ENCODE measurements at places on chromosomes 16 and 17. TPM values are rescaled to one million over a fixed set of nuclear protein-coding genes. Genes with fewer than 3 reads are reported as not detected.

- no peaks in the 10 kb centered on the region for H3K27me3 ChIP-seq
- no peak for DNase-seq
- no peaks in the 10 kb centered on the region for H3K36me3 ChIP-seq
Observed at GRCh38 chr17:65684631-65685030, 123.2 kb upstream of the AXIN2 start.

GRCh38 chr17:49581648-49581998 lies 6.0 kb downstream of the NXPH3 start:
- peaks cover 10% of the 10 kb centered on the region for H3K4me1 ChIP-seq
- no peak overlapping the region for H3K27ac ChIP-seq
- H3K4me3 ChIP-seq = no peak overlapping the region
- H3K36me3 ChIP-seq = no peaks in the 10 kb centered on the region
- no peak for DNase-seq
- H3K27me3 ChIP-seq = peaks cover 5% of the 10 kb centered on the region

GRCh38 chr16:7200320-7200719 lies 132.3 kb upstream of the RBFOX1 start:
- no peaks in the 10 kb centered on the region for H3K36me3 ChIP-seq
- no peak for DNase-seq
- no peaks in the 10 kb centered on the region for H3K27me3 ChIP-seq
- H3K4me1 ChIP-seq = no peaks in the 10 kb centered on the region
- H3K4me3 ChIP-seq = no peak overlapping the region

GRCh38 chr16:14496047-14496770 lies 133.9 kb downstream of the PARN start:
- H3K27me3 ChIP-seq = no peaks in the 10 kb centered on the region
- DNase-seq = no peak
- H3K27ac ChIP-seq = no peak overlapping the region
- H3K4me1 ChIP-seq = peaks cover 5% of the 10 kb centered on the region

- no peaks in the 10 kb centered on the region for H3K27me3 ChIP-seq
- no peaks in the 10 kb centered on the region for H3K36me3 ChIP-seq
- no peak overlapping the region for H3K27ac ChIP-seq
- no peak for DNase-seq
Observed at GRCh38 chr16:54806378-54806777, 124.3 kb upstream of the IRX5 start.

DNA sequence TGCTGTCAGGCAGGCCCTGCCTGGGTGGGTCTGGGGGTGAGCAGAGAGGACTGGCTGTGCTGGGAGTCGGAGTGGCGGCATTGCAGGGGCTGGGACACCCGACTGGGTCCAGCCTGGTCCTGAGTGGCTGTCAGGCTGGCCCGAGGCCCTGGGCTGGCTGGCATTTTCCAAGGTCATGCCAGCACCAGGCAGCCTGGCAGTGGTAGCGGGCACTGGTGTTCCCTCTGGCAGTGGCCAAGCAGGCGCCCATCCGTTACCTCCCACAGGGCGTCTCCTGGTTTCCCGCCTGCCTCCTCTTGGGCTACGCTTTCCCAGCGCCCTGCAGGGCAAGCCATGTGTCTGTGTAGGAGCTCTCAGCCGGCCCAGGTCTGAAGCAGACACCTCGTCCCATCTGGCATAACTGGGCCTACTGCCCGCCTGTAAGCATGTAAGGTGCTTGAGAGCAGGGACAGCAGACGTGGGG lies 5.7 kb upstream of the PKMYT1 start:
- H3K36me3 ChIP-seq = no peaks in the 10 kb centered on the region
- H3K4me1 ChIP-seq = peaks cover 11% of the 10 kb centered on the region
- DNase-seq = peak; percentile 68
- H3K4me3 ChIP-seq = no peak overlapping the region

- no peak for DNase-seq
- H3K27me3 ChIP-seq = no peaks in the 10 kb centered on the region
- H3K36me3 ChIP-seq = no peaks in the 10 kb centered on the region
- no peak overlapping the region for H3K27ac ChIP-seq
Observed at GRCh38 chr17:14135906-14136590, 66.7 kb downstream of the COX10 start.

DNA sequence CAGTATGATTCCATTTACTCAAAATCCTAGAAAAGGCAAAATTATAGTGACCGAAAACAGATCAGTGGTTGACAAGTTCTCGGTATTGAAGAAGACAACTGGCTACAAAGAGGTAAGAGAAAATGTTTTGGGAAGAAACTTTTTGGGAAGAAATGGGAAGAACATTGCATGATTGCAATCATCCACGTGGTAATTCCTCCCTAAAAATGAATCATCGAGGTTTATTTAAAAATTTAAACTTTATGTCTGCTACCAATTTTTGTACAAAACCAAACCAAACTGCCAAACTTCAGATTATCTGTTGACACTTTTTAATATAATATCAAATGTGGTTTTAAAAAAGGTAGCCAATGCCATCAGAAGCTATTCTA lies 8.1 kb downstream of the SMURF2 start:
- peak overlapping the region; percentile 10 for H3K27ac ChIP-seq
- no peak for DNase-seq
- peaks cover 52% of the 10 kb centered on the region for H3K4me1 ChIP-seq
- no peaks in the 10 kb centered on the region for H3K36me3 ChIP-seq
- H3K4me3 ChIP-seq = no peak overlapping the region
- no peaks in the 10 kb centered on the region for H3K27me3 ChIP-seq

- no peak overlapping the region for H3K4me3 ChIP-seq
- H3K27me3 ChIP-seq = no peaks in the 10 kb centered on the region
- no peak overlapping the region for H3K27ac ChIP-seq
- H3K4me1 ChIP-seq = peaks cover 44% of the 10 kb centered on the region
Observed at GRCh38 chr17:63830278-63830677, 2.8 kb upstream of the FTSJ3 start.

GRCh38 chr17:64003526-64004121 lies 5.5 kb downstream of the PRR29 start:
- no peak for DNase-seq
- H3K27ac ChIP-seq = peak overlapping the region; percentile 83
- H3K4me3 ChIP-seq = no peak overlapping the region
- no peaks in the 10 kb centered on the region for H3K27me3 ChIP-seq
- H3K4me1 ChIP-seq = peaks cover 73% of the 10 kb centered on the region

Gene PYCARD
- 91.0 TPM for total RNA-seq

Gene FBRS
- 73.8 TPM for total RNA-seq

Gene STRADA
- total RNA-seq = 35.8 TPM

Gene TNP2
- total RNA-seq = not detected

Gene COPS3
- total RNA-seq = 58.1 TPM

Measured in upper lobe of left lung (tissue), 6 donors.